ENCODE measurements at places on chromosomes 6 and 20.

DNA sequence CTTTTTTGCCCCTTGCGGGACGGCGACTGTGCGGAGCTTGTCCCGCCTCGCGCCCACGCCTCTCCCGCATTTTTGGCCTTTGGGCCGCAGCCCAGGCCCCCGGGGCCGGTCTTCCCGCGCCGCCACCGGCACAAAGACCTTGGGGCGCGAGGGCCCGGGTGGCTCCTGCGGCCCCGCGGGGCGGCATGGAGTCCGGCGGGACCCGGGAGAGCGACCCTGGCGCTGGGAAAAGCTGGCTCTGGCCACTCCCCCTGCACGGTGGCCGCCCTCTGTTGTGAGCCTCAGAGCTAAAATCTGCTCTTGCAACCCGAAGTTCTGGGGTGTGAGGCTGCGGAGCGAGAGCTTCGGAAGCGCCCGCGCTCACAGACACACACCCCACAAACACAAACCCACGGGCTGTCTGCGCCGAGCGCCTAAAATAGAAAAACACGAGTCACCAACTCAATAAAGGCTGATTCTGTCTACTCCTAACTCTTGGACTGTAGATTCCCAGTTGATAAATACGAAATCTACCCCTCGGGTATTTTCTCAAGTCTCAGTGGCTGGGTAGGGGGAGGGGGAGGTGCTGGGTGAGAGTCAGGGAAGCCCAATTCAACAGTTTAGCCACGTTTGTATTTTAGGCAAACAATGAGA lies 496 bp upstream of the BEND3 start:
- DNase-seq: no peak

GRCh38 chr20:61157301-61157700 lies 94.8 kb upstream of the CDH4 start:
- no peak for DNase-seq

DNA sequence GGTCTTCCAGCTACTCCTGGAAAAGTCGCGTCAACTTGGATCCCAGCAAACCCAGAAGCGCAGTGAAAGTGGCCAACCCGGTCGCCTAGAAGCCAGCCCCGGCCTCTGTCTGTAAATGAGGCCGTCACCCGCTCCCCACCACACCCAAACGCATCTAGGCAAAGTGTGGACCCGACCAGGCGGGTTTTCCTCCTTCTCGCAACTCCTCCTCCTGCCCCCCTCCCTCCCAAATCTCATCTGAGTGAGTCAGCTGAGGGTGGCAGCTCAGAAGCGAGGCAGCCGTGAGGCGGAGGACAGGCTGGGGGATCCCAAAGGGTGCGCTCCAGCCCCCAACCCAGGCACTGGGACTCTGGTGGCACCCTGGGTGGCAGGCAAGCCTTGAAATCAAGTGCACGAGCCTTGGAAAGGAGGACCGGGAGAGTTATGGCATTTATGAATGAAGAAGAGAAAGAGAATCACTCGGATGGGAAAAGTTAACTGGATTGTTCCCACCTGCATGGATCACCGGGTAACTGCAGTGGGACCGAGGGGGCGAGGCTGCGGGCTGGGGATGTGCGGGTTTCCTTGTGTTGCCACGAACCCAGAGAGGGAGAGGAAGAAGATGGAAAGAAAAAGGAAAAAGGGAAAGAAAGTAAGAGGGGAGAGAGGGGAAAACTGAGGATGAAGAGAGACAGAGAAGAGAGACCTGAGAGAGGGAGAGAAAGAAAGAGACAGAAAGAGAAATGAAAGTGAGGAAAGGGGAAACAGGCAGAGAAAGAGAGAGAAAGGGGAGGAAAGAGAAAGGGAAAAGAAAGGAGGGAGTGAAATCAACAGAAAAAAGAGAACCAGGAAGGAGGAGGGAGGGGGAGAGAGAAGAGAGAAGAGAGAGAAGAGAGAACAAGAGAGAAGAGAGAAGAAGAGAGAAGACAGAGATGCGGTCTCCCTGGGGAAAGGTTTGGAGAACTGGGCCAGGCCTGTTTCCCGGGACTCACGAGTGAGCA lies at the start of gene APCDD1L:
TSS of gene APCDD1L (minus strand) at position 167 of the 980 bp plus-strand sequence. CDS start 692 bp downstream, outside the sequence.
- DNase-seq: no peak

DNA sequence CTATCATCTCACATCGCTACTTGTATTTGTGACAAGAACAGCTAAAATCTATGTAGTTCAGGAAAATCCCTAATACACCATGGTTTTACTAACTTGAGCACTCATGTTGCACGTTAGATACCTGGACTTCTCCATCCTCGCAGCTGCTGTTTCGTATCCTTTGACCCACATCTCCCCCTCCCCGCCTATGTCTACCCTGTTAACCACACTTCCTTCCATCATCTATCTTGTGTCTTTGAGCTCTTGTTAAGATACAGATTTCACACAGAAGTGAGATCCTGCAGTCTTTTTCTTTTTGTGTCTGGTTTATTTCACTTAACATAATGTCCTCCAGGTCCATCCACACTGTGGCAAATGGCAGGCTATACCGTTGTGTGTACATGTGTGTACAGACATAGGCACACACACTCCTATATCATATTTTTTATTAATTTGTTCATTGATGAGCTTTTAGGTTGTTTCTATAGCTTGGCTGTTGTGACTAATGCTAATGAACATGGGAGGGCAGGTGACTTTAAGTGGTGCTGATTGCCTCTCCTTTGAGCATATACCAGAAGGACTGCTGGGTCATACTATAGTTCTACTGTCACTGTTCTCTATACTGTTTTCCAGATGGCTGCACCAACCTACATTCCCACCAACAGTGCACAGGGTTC lies 117.8 kb downstream of the WDR27 start:
- DNase-seq: no peak

- DNase-seq: no peak
Observed at GRCh38 chr20:43680981-43681380, 14.1 kb downstream of the MYBL2 start.

- DNase-seq: no peak
Observed at GRCh38 chr6:158174024-158174423, 5.9 kb downstream of the GTF2H5 start.

GRCh38 chr6:155216312-155217046 lies 47.3 kb upstream of the CLDN20 start:
- DNase-seq: no peak

- DNase-seq: no peak
Observed at GRCh38 chr6:87858440-87858839, 156.4 kb upstream of the AKIRIN2 start.

GRCh38 chr6:170381562-170381961 lies 75.0 kb downstream of the FAM120B start:
- DNase-seq: no peak

- no peak for DNase-seq
Observed at GRCh38 chr20:36085686-36086267, 68.8 kb upstream of the EPB41L1 start.

GRCh38 chr6:144855812-144856531 lies 570.8 kb downstream of the UTRN start:
- DNase-seq: no peak

GRCh38 chr6:108083349-108083748 lies 8.8 kb upstream of the OSTM1 start:
- DNase-seq: no peak

- no peak for DNase-seq
Observed at GRCh38 chr6:159959165-159959975, 9.5 kb upstream of the IGF2R start.

DNA sequence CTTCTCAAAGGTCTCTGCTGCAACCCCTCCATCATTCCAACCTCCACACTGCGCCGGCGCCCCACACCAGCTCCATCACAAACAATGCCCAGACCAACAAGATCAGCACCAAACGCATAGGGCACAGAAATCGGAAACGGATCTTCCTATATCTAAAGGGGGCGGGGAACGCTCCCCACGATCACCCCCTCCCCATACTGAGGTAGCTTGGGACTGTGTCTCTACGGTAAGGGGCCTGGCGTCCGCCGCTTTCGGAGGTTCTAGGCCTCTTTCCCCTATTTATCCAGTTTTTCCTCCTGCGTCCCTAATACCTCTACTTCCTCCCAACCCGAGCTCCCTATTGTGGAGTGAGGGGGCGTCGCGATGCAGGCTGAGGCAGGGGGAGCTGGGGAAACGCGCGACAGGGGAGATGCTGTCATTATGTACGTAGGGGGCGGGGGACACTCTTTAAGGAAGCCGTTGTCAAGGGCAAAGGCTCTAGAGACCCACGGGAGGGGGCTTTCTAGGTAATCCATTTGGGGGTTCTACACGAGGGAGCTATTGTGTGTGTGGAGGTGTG lies 909 bp downstream of the DNAAF9 start:
- DNase-seq: no peak

- no peak for DNase-seq
Observed at GRCh38 chr20:33015114-33015484, 7.6 kb downstream of the BPIFB2 start.

DNA sequence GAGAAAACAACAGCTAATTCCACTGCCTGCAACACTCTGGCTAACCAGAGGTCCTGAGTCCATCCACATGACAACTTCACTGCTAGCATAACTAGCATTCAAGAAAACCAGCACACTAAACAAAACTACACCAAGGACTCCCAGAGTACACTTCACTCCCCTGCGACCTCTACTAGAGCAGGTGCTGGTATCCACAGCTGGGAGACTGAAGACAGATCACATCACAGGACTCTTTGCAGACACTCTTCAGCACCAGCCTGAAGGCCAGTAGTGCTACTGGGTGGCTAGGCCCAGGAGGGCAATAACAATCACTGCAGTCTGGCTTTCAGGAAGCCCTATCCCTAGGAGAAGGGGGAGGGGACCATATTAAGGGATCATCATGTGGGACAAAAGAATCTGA lies 54.4 kb upstream of the MYB start:
- no peak for DNase-seq

- no peak for DNase-seq
Observed at GRCh38 chr6:24537771-24538385, 43.1 kb downstream of the ALDH5A1 start.

GRCh38 chr6:142543606-142544005 lies 241.8 kb downstream of the ADGRG6 start:
- DNase-seq: no peak

DNA sequence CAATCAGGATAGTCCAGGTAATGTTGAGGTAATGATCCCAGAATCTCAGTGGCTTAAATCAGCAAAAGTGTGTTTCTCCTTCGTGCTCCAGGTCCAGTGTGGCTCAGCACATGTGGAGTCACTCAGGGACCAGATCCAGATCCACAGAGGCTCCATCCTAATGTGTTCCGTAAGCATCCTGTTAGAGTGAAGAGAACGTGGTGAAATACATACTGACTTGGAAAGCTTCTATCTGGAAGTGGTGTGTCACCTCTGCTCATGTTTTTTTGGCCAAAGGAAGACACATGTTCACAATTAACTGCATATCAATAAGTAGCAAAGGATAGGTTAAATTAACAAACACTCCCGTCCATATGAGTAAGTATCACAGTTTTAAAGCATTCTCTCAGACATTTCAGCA lies 26.8 kb upstream of the PREP start:
- no peak for DNase-seq

DNA sequence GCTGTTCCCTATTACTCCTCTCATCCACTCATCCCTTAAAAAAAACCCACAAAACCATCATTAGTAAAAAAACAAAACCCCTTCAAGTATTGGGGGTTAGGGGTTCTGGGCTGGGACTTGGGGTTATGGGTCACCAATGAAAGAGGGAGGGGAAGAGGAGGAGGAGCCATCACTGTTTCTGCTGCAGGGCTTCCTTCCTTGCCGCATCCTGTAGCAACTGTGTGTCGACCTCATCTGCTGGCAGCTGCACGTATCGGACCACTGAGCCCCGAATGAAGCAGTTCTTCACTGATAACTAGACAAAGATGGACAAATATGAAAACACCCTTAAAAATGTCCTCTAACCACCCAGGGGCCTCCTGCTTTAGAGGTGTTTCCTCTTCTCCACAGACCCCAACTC lies 2.0 kb upstream of the VARS1 start:
- DNase-seq: no peak

Data from stimulated activated CD8-positive, alpha-beta memory T cell treated with anti-CD3 and anti-CD28 coated beads, Interleukin-4, amount 100 ng/mL, for 24 hours (primary cell).